ENCODE measurements at places on chromosomes 6 and 20. TPM values are rescaled to one million over a fixed set of nuclear protein-coding genes. Genes with fewer than 3 reads are reported as not detected.
A peak's percentile ranks its signal among the peaks of the same experiment; 100 is the strongest.

The MRPL18 gene
- total RNA-seq: 42.1 TPM

The SLC22A1 gene
- 0.59 TPM for total RNA-seq

The ATP6V1G2 gene
- total RNA-seq: 63.3 TPM

The SLC17A2 gene
- not detected for total RNA-seq

DNA sequence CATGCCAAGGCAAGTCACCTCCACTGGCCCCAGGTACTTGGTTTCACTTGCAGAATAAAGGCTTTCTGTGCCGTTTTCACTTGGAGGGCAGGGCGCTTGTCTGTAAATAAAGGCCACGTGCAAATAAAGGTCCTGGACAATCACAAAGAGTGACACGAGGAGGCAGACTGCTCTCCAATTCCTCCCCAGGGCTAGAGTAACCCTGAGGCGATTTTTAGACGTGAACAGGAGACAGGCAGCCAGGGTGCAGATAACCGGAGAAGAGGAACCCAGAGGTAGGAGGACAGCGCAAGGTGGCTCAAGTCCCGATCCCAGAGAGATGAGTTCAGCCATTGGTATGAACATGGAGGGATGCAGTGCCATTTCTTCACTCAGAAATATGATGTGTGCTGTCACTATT is 327.4 kb downstream of the KIF16B start:
- no peak for DNase-seq

The NR2E1 gene
- 0.83 TPM for total RNA-seq

DNA sequence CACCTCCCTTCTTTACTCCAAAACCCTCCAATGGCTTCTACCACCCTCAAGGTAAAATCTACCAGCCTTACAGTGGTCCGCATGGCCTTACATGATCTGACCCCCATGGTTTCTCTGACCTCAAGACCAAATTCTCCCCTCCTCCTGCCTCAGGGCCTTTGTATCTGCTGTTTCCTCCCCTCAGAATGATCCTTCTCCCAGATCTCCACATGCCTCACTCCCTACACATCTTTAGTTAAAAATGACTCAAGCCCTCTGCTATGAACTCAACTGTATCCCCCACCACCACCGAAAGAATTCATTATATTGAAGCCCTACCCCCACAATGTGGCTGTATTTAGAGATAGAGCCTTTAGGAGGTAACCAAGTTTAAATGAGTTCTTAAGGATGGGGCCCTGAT is 4.1 kb downstream of the SLC23A2 start:
- DNase-seq: no peak

DNA sequence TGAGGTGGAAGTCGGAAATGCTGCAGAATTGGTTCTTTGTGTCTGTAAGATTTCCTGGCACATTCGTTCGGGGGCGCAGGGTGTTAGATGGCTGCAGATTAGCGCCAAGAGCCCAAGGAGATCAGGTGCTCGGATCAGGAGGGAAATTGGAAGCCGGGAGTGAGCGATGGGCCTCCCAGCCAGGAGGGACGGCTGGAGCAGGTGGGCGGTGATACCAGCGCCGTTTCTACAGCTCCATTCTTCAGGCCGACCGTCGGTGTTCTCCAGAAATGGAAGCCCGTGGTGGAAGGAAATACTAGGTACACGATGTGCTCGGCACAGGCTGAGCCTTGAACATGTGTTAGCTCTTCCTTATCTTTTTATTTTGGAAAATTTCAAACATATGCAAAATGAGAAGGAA is 6.5 kb downstream of the SIRPA start:
- no peak for DNase-seq

The CLPSL2 gene
- not detected for total RNA-seq

- DNase-seq: no peak
Measured at GRCh38 chr20:6506906-6507305, 260.6 kb upstream of the BMP2 start.

- no peak for DNase-seq
Measured at GRCh38 chr20:45404438-45404837, 3.7 kb upstream of the DBNDD2 start.

- DNase-seq: peak; percentile 84
Measured at GRCh38 chr6:13813621-13814175, 659 bp downstream of the MCUR1 start.

DNA sequence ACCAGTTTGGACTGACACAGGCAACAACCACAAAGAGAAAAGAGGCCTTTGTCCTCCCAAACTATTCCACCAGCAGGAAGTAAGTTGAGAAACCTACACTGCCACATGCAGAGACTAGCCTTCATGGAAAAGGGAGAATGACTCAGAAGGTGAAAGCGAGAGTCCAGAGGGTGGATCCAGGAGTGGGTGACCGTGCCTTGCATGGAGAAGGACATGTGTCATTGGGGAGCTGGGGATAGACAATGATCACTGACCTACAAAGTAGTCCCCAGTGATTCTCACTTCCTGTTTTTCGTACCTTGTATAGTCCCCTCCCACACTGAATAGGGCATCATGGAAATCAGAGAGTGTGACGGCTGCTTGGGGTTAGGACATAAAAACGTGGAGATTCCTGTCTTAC is 91.9 kb downstream of the MYLK4 start:
- DNase-seq: no peak

DNA sequence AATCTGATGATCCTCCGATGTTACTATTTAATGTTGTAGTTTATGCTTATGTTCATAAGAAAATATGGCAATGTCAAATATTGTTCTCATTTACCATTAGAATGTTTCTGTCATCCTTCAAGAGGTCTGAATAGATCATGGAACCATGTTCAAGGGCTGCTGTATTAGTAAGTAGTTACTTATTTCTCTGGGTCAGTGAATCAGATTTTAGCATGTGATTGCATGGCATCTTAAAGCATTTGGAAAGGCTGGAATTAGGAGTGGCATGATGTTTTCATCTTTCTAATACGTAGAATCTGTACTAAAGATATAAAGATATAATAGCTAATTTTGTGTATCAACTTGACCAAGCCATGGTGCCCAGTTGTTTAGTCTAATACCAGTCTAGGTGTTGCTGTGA is 40.5 kb upstream of the NKX2-4 start:
- DNase-seq: no peak

The PRR18 gene
- total RNA-seq: 3.2 TPM

GRCh38 chr6:112879920-112880413 is 532.8 kb downstream of the RFPL4B start:
- no peak for DNase-seq

The FAXC gene
- total RNA-seq: 31.7 TPM

The ZFP57 gene
- total RNA-seq: not detected

The SLCO4A1 gene
- total RNA-seq: 2.3 TPM

The PIGT gene
- 87.6 TPM for total RNA-seq

- DNase-seq: no peak
Measured at GRCh38 chr6:107641071-107641470, 151.2 kb downstream of the SOBP start.

The KIF25 gene
- 3.0 TPM for total RNA-seq

GRCh38 chr20:4017051-4017712 is 1.8 kb upstream of the RNF24 start:
- DNase-seq: no peak

GRCh38 chr20:46622165-46622564 is 29.1 kb downstream of the SLC13A3 start:
- no peak for DNase-seq

The LRRC73 gene
- 1.8 TPM for total RNA-seq

All from spinal cord (tissue), 10 donors.